ENCODE measurements at places on chromosomes 16 and 17. TPM values are rescaled to one million over a fixed set of nuclear protein-coding genes. Genes with fewer than 3 reads are reported as not detected.
A peak's percentile ranks its signal among the peaks of the same experiment; 100 is the strongest.

Gene RHBDL1
- total RNA-seq, result 1.9 TPM

Gene IRF8
- total RNA-seq, result 24.0 TPM

Gene OTOA
- not detected for total RNA-seq

DNA sequence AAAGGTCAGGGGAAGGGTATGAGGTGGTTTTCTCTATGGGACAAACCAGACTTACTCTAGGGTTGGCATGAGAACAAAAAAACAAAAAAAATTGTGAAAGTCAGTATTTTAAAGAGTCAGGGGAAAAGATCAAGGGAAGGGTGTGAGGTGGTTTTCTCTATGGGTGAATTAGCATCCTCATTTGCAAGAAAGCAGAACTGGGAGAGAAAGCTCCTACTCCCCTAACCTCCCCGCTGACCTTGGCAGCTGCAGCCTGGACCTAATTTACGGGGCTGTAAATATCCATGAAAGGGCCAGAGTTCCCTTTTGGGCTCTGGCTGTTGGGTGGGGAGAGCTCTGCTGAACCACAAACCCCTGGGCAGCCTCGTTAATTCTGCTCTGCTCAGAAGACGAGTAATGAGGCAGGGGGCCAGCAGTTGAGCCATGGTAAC lies 10.6 kb downstream of the RHBDL3 start:
- DNase-seq, result no peak

DNA sequence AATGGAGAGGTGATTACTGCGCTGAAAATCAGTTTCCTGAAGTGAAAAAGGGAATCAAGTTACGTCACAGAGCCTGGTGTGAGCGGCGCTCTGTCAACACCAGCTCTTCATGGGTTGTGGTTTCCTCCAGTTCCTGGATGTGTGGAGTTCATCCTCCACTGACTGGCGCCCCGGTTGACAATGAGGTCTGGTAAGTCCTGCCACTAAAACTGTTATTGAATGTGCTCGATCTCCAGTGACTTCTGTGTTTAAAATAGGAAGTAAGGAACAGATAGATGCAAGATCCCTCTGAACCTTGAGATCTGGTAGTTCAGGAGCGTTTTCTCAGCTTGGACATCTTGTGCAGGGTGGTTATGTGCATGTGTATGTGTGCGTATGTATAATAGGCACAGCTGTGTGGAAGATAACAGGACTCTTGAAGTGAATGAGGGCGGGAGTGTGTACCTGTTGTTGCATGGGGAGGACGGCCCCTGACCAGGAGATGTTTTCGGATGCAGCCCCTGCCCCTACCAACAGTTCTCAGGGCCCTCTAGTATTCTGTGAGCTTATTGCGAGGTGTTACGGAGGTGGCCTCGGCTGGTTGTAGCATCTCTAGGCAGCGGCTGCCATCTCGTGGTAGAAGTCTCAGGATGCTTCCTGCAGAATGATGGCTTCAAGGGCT lies 22.0 kb upstream of the GOT2 start:
- DNase-seq, result peak; percentile 88

GRCh38 chr17:12085076-12085949 lies 64.6 kb downstream of the MAP2K4 start:
- DNase-seq, result no peak

GRCh38 chr16:28200661-28201060 lies 11.1 kb downstream of the XPO6 start:
- DNase-seq, result no peak

DNA sequence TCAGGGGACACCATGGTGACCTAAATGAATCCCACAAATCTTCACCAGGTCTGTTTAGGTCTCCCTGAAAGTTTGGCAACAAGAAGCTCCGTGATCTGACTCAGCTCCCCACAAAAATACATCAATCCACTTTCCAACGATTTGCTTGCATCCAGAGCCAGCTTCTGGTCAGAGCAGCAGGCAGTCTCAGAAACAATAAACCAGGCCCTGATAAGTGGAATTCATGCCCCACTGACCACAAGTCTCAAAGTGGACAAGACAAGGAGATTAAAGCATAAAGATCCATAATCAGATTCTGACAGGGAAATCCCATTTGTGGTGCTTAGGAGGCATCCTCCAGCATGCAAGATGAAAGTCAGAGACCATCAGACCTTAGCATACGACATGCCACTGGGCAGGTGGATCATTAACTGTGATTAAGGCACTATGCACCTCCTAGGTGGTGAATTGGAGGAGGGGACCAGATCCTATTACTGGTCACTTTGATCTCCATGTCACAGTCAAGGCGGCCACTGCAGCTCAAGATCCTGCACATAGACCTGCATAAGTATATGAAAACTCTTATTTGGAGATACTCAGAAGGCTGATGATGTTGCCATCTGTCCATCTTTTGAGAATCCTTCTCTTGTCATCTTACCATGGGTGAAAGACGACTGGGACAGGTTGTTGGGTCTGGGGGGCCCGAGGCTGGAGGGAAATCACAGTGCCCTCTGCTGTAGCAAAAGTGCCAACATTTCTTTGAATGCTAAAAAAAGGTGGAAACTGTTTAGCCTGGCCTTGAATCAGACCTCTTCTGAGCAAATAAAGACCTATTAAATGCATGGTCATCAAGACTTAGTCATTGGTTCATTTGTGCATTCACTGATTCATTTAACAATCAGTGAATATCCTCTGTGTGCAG lies 309.2 kb upstream of the CCL2 start:
- DNase-seq, result no peak

All from activated CD8-positive, alpha-beta T cell treated with anti-CD3 and anti-CD28 coated beads, Interleukin-2, amount 10 ng/mL, durations not matched to agents 7 days and 5 days (primary cell).